ENCODE measurements at places on chromosomes 3 and 15.
A peak's percentile ranks its signal among the peaks of the same experiment; 100 is the strongest.

DNA sequence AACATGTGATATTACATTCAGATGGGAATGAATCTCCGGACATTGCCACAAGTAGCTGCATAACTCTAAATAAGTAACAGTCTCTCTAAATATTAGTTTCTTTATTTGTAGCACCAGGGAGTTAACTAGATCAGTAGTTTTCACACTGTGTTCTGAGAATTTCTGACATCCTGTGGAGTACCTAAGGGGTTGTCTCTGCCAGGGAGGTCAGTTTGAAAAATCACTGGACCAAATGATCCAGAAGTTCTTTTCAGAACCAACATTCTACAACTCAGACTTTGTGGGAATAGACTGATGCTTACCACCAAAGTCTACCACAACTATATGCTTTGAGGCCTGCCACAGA, 9.0 kb upstream of the ILDR1 start:
- DNase-seq = no peak

DNA sequence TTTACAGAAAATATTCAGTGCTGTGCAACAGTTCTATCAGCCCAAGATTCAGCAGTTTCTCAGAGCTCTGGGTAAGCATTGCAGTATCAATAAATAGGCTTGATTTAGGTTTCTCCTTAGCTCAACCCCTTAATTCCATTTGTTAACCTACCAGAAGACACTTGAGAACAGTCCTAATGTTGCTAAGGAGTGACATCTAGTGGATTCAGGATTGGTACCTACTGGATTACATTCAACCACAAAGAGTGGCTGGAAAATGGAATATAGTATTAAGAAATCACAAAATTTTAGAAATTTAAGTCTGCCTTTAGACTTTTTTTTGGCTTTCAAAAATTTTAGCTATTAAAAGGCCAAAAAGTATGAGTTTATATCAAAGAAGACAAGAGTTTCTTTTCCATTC, 34.7 kb downstream of the POLG start:
- DNase-seq = peak; percentile 0

DNA sequence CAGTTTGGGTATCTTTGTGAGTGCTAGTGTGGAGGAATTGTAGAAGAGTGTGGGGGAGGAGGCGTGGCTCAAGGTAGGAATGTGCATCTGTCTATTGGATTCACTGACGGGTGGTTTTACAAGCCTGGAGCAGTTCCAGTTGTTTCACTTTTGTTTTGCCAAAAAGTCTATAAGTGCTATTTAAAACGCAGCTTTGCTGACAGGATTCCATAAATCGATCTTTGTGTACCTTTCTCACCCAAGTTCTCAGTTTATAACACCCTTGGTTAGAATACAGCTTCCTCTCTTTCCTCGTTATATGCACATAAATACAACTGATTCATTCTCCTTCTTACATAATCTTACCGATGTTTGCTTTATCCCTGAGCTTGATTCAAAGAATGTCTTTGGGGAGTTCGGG, 123.2 kb upstream of the UBE2E2 start:
- DNase-seq = peak; percentile 69

DNA sequence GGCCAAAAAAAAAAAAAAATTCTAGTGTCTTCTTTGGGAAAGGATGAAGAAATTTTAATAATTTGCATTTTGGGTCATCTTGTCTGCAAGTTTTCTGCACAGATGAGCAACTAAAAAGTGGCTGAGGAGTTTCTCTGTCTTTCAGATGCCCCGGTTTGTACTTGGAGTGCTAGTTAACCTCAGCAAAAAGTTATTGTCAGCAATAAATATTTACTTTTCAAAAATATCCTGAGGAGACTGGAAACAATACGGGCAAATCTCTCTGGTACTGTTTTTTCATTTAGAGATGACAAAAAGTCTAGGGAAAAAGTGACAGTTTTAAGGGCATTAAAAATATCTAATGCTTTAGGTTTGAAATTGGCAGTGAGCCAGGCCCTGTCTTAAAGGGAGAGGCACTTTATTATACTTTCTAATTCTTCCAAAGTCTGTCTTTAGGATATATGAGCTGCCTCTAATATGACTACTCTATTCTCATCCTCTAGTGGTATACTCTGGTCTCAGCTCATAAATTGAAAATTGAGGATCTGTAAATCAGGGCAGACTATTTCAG, 436.0 kb upstream of the NR2F2 start:
- no peak for DNase-seq

DNA sequence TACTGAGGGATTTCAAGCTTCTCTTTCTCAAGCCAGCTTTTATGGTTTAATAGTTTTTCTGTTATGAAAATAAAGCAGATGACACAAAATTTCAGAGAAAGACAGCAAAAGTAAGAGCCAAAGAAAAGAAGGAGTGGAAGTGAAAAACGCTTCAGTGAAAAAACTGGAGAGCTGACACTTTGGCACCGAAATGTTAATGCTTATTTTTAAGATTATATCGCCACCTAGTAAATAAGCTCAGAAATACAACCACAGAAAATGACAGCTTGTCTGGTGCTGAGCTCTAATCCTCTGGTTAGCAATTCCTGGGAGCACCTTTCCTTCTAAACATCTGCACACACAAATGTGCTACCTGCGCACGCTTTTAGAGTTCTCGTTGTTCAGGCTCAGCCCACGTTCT, 101.6 kb downstream of the ZPLD1 start:
- DNase-seq = no peak

DNA sequence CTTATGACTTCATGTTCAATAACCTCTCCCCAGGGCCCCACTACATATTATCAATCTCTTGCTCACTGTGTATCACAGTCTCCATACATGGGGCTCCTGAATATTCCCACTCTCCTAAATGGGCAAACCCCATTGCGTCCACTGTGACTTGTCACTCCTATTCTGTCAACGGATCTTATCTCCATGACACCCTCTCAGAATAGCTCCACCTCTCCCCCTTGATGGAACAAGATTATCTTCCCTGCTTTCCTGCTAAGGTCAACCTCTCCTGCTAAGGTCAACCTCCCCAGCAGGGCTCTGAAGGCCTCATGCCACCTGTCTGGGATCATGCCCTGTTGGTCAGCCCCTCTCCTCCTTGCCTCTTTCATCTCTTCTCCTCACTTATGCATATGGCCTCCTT, 1.8 kb downstream of the CLDN18 start:
- no peak for DNase-seq

DNA sequence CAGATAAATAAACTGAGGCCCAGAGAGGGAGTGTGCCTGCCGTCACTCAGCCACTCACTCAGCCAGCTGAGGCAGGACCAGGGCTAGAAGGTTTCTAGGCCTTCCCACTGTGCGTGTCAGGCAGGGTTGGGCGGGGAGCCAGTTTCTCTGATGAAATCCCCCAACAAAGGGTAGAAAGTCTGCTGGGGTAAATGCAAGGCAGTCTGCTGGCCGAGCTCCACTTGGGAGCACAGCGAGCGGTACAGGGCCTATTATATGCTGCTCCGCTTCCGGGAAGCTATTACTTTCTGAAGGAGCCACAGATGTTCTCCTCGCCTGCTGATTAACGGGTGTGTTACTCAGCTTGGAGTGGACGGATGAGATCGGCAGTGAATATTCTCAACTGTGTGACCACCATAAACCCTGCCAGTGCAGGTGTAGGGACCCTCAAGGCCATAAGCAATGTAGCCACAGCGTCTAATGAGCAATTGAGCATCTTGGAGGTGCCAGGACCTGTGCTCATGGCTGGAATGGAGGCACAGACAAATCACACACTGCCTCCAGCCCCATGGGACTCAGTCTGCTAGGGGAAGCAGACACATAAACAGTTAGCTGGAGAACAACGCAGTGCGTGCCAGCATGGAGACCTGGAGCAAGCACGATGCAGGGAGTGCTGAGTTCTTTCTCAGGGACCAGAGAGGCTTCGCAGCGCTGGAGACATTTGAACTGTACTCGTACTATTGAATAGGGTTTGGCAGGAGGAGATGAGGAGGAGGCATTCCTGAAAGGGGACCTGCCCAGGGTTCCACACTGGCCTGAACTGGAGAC, 42.1 kb downstream of the CORO2B start:
- DNase-seq = peak; percentile 16

DNA sequence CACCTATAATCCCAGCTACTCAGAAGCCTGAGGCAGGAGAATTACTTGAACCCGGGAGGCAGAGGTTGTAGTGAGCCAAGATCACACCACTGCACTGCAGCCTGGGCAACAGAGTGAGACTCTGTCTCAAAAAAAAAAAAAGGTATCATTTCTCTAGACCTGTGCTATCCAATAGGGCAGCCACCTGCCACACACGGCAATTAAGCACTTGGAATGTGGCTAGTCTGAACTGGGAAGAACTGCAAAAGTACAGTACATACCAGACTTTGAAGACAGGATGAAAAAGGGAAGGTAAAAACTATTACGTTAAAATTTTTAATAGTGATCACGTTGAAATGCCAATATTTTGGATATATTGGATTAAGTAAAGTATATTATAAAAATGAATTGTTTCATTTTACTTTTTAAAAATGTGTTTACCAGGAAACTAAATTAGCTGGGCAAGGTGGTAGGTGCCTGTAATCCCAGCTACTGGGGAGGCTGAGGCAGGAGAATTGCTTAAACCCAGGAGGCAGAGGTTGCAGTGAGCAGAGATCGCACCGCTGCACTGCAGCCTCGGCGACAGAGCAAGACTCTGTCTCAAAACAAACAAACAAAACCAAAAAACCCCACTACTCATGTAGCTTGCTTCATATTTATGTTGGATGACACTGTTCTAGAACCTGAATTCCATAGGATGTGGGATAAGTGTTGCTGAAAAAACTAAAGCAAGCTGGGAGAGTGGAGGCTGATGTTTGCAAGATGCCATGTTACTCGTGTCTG, 2.3 kb downstream of the CYP8B1 start:
- no peak for DNase-seq

DNA sequence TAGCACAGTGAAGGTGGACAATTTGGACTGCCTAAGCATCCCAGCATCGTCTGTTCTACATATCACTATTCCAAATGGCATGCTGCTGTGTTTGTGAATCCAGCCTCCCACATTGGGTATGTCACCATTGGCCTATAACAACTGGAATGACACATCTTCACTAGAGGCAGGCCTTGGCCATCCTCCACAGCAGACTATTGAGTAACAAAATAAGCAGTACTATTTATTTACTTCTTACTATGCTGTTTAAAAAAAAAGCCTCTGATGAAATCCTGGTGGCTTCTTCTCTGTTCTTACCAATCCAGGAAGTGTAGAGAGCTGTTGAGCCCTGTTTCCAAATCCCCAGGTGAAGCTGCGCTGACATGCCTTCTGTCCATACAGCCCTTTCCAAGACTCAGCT, 30.6 kb upstream of the CERS3 start:
- DNase-seq = no peak

DNA sequence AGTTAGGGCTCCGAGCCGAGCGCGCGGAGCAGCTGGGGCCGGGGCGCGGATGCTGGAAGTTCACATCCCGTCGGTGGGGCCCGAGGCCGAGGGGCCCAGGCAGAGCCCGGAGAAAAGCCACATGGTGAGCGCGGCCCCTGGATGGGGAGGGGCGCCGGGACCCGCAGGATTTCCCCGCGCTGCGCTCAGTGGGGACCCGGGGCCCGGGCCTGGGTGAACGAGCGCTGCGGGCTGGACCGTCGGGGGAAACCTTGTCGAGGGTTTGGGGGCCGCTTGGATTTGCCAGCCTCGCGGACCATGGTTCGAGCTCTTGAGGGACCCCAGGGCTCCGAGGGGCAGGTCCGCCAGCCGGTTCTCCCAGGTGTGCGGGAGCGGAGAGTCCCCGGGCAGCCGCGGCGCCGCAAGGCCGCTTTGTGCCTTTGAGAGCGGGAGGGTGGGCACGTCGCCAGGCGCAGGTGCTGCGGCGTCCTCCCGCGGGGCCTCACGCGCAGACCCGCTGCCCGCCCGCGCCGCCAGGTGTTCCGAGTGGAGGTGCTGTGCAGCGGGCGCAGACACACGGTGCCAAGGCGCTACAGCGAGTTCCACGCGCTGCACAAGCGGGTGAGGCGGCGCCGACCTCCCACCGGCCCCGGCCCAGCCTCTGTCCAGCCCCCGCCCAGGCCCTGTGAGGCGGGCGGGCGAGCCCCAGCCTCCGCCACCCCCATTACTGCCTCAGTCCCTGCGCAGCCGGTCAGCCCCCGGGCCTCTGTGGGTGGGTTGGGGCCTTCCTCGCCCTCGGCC, at the start of gene SNX22:
TSS of gene SNX22 (plus strand) at position 5 of the 780 bp plus-strand sequence. CDS start at position 50, 45 bp downstream.
- DNase-seq = no peak

DNA sequence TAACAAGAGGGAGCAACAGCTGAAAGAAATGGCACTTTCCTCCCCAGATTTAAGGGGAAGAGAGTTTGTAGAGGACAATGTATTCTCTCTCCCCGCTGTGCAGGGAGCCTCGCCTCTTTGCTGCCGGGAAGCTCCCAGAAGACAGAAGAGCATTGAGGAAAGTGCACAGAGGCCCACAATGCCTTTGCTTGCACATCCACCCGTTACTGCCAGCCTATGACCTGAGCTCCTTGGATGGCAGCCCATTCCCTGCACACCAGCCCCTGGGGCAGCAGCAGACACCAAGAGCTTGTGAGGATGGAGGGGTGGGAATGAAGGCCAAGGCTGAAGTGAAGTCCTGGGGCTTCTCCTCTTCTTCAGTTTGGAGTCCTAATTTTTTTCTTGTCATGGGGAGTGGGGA, 67.0 kb downstream of the CLDN11 start:
- no peak for DNase-seq

- no peak for DNase-seq
These were observed 645 bp upstream of the SLITRK3 start for GRCh38 chr3:165196577-165197480.

GRCh38 chr3:113626503-113627371, 69.7 kb downstream of the USF3 start:
- DNase-seq = peak; percentile 44

DNA sequence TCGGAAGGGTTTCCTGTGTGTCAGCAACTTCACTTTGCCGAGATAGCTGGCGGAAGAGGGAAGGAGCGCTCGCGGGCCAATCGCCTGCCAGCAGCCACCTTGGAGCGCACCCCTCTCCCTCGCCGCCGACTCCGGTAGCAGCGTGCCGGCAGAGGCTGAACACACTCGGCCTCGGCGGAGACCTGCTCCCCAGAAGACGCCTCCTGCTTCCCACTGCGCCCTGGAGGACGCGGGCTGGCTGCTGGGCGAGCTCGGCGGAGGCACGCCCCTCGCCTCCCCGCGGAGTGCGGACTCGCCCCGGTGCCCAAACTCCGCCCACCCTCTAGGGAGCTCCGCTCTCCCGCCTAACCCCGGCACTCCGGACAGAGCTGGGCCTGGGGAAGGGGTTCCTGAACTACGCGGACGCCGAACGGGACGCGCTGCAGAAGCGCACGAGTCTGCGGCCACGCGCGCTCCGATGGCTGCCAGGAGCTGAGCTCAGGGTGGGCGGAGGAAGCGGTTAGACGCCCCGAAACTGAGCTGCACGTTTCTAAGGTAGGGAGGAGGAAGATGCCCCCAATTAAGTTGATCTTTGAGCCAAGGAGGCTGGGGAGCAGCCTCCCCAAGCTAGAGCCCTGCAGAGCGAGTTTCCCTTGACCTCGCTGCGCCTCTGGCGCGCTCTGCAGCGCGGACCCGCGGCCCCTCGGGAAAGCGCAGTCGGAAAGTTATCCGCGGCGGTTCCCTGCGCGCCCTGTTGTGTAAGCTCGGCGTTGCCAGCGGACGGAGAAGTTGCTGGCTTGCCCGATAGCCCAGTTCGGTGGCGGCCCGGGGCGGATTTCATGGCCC, at the start of gene P2RY1:
TSS of gene P2RY1 (plus strand) at position 356 of the 825 bp plus-strand sequence. CDS start 652 bp downstream, outside the sequence.
- DNase-seq = no peak

- DNase-seq = no peak
These were observed 749.5 kb downstream of the ROBO1 start for GRCh38 chr3:79018265-79018664.
